ENCODE measurements at places on chromosomes 1 and 21. TPM values are rescaled to one million over a fixed set of nuclear protein-coding genes. Genes with fewer than 3 reads are reported as not detected.

DNA sequence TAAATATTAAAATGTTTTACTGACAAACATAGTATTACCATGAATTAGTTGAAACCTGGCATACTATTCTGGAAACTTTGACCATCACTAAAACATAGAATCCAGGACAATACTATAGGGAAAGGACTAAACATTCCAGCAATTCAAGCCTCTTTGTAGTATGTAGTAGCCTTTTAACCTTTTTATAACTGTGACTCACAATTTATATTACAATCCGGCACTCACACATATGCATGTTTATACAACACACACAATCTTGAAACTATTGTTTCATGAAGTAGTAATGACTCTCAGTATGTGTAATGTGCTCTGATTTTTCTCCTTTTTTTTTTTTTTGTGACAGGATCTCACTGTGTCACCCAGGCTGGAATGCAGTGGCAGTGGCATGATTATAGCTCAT, 64.3 kb downstream of the ANKRD13C start:
- no peak for DNase-seq

DNA sequence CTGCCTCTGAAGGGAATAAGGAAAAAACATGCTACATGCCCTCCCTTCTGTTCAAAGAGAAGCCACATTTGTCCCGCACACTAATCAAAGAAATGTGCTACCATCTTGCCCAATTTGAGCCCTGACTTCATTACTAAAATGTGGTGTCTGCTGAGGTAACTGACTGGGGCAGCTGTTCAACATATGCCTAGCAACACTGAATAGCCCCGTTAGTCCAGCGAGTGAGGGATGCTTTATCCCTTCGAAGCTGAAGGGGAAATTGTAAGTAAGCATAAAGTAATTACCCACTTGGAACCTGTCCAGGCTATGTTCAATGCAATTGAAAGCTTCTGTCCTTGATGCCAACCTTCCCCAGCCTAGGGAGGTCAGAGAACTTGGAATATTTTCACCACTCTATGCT, 310.6 kb downstream of the SEC16B start:
- no peak for DNase-seq

Gene HENMT1
- total RNA-seq = 23.7 TPM

GRCh38 chr1:43822040-43822690, 111.4 kb upstream of the ARTN start:
- no peak for DNase-seq

DNA sequence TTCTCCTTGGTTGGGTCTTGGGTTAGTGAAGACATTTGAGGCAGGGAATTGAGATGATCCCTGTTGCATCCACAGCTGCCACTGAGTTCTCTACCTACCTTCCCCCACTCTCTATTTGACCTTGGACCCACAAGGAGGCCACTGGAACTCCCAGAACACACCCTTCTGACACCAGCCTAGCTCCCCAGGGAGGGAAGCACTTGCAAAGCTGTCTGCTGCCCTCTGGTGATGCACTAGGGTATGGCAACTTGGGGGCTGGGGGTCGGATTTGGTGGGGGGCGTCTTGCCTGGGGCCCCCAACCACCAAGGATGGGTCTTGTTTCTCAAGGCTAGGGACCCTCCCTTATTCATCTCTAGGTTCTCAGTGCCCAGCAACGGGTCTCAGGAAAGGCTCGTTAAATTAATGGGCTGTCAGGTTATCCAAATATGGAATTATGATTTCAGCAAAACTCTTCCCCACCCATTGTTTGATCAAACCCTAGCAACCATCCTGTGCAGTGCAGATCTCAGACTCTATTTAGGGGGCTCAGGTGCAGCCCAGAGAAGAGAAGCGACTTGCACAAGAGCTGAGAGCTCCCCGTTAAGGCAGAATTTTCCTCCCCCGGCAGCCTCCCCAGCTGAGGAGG, 177.8 kb upstream of the KLHDC7A start:
- DNase-seq = no peak

Gene IRF2BP2
- total RNA-seq = 365 TPM

DNA sequence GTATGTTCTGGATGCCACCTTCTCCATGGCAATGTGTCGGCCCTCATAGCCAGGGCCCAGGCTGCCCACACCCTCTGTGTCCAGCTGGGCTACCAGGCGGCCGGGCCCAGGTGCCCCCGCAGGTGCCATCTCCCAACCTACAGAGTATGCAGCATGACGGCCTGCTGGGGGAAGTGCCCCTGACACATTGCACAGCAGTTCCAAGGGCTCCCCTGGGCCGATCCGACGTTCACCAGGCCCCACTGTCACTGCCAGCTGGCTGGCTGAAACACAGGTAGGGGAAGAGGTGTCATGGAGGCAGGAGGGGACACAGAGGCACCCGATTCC, 5.4 kb downstream of the IGSF8 start:
- DNase-seq = no peak

Gene CACHD1
- total RNA-seq = 3.8 TPM

Gene SMIM11
- 3.5 TPM for total RNA-seq

DNA sequence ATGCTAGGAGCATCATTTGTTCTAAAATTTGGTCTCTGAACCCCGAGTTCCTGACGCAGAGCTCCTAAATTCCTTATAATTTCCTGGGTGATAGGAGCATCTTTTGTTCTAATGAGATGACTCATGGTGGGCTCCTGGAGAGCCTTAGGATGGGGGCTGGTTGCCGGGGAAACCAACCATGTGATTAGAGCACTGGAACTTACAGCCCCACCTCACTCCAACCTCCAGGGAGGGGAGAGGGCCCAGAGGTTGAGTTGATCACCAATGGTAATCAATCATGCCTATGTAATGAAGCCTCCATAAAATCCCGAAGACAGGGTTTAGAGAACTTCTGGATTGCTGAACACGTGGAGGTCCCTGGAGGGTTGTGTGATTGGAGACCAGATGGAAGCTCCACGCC, 7.7 kb downstream of the SHISAL2A start:
- DNase-seq = no peak

Gene TXNIP
- total RNA-seq = 485 TPM

DNA sequence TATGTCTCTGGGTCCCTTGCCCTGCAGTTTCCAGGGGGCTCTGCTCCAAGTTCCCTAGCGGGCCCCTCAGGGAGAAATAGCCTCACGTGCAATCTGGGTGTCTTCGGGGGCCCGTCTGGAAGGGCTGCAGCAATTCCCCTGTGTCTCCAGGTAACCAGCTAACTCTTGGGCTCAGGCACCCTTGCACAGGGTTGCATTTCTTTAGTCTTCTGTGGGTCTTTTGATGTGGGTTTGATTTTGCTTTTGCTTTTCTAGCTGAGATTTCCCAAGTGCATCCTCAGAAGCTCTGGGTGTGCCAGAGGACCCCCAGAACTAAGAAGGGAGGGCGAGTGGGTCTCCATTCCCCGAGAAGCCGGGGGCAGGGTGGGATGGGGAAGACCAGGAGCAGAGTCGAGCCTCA, 75.7 kb downstream of the SPSB1 start:
- DNase-seq = no peak

- no peak for DNase-seq
These were observed 43.3 kb downstream of the SIPA1L2 start for GRCh38 chr1:232586679-232587078.
